ENCODE measurements at places on chromosomes 4 and X.
A peak's percentile ranks its signal among the peaks of the same experiment; 100 is the strongest.

DNA sequence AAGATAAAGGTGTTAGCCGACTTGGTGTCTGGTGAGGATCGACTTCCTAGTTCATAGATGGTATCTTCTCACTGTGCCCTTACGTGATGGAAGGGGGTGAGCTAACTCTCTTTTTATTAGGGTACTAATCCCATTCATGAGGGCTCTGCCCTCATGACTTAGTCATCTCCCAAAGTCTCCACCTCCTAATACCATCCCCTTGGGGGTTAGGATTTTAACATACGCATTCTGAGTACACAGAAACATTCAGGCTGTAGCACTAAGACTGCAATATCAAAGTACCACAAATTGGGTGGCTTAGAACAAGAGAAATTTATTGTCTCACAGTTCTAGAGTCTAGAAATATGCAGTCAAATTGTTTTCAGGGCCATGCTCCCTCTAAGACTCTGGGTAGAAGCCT, 58.0 kb upstream of the IL13RA1 start:
- no peak for DNase-seq

DNA sequence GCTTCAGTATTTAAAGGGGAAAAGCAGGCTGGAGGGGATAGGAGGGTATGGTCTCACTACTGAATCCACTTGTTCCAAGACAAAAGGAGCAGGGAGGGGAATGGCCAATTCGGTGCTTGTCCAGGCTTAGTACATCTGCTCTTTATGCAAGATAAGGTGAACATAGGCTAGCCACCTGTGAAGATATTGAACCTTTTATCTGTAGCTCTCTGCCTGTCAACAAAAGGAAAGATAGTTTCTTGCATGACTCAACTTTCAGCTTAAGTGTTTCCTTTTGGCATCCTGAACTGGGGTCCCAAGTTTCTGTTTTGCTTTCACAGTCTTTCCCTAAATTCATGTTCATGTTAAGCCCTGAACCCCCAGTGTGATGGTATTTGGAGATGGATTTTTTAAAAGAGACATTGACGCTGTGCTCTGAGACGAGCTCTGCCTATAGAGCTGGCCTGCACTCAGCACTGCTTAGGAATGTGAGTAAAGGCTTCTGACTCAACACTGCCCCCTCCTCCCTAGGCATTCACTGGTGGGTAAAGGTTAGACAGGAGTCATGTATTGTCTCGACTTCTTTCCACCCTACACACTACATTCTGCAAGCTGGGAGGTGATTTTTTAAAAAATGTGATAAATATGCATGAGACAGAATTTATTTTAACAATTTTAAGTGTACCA, 28.2 kb downstream of the FAM149A start:
- no peak for DNase-seq

DNA sequence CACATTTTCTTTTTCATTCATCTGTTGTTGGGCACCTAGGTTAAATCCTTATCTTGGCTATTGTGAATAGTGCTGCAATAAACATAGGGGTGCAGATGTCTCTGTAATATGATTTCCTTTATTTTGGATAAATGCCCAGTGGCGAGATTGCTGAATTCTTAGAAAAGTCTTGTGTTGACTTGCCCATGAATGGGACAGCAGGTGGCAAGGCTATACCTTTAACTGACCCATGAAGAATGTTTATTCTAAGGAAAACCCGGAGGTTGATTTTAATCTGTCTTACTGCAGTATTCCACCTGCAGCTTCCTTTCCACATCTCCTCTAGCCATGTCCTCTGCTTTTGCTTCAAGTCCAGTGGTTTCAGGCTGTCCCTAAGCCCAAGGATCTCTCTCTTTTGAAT, 220.6 kb downstream of the SNCA start:
- no peak for DNase-seq

DNA sequence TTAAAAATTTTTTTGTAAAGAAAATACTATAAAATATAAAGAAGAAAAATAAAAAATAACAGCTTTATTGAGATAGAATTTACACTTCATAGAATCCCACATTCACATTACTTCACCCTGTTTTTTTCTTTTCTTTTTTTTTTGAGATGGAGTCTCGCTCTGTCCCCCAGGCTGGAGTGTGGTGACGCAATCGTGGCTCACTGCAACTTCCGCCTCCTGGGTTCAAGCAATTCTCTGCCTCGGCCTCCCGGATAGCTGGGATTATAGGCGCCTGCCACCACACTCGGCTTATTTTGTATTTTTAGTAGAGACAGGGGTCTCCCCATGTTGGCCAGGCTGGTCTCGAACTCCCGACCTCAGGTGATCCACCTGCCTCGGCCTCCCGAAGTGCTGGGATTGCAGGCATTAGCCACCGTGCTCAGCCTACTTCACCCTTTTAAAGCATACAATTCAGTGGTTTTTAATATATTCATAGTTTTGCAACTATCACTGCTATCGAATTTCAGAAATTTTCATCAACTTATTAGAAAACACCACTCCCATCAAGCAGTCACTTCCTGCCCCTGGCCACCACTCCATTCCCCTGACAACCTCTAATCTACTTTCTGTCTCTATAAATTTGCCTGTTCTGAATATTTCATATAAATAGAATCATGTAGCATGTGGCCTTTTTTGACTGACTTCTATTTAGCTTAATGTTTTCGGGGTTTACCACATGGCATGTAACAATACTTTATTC, 48.7 kb downstream of the TMEM131L start:
- no peak for DNase-seq

GRCh38 chr4:4334798-4335520, 44.9 kb downstream of the ZBTB49 start:
- peak; percentile 49 for DNase-seq

- no peak for DNase-seq
Observed at GRCh38 chr4:43369036-43369594, 476.6 kb downstream of the GRXCR1 start.

DNA sequence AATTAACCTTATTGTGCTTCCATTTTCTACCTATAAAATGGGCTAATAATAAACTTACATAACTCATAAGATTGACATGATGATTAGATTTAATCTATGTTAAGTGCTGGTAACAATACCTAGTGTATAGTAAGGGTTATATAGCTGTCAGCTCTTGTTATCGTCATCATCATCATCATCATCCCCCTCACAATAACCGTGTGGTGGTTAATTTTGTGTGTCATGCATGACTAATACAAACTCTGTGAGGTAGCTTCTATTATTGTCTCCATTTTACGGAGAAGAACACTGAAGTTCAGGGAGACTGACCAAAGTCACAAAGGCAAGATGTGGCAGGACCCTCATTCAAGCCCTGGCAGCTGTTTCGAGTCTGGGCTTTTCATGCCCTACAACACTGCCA, 211.3 kb downstream of the PALLD start:
- DNase-seq = no peak

GRCh38 chr4:38497121-38497520, 166.9 kb upstream of the KLF3 start:
- no peak for DNase-seq

DNA sequence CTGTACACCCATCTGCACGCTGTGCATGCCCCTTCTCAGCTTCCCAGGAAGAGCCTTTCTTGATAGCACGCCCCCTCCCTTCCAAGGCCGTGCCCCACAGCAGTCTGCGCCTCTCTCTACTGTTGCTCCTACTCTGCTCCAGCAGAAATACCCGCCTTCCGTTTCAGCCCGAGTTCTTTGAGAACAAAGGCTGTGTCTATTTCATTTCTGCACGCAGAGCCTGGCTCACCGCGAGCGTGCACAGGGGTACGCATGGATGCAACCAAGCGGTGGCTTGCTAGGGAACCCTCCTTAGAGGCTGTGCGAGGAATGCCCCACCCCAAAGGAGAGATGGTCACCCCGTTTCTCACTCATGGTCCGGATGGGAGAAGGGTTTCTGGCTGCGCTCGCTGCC, 485 bp downstream of the AADAT start:
- no peak for DNase-seq

GRCh38 chrX:104318330-104319009, 63.7 kb upstream of the ESX1 start:
- DNase-seq = no peak

- DNase-seq = no peak
Observed at GRCh38 chrX:150696866-150697265, 3.7 kb downstream of the MTMR1 start.

DNA sequence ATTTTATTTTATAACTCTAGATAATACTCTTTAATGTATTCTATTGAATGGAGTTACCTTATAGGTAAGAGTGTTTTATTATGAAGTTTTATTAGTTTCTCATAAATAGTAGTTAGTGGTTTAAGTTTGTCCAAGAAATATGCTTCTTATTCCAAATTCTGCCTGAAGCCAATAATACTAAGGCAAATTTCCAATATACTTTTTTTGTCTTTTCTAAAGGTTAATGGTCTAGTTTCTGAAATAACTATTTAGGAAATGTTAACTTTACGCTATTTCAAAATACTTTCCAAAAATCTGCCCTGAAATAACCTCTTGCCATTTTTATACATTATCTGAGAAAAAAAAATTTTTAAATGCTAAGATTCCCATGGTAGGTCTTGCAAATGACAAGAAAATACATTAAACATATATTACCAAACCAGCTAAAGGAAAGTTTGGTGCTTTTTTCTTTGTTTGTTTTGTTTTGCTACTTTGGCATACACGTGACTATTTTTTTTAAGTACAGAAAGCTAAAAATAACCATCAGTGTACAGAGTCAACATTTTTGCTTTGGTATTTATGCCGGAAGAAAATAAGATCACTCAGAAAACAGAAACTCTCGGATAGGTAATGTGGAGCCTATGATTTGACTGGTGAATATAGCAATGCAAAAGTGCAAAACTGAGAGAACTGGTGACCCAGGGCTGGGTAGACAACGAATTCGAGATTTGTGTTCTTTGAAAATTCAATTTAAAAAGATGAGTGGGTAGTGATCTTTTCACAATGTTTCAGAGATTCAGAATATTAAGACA, 29.8 kb downstream of the PCDH18 start:
- no peak for DNase-seq

All from stimulated activated CD4-positive, alpha-beta T cell treated with anti-CD3 and anti-CD28 coated beads, TNF-alpha, amount 100 ng/mL, for 1 hour (primary cell).